ENCODE measurements at places on chromosomes 3 and 15. TPM values are rescaled to one million over a fixed set of nuclear protein-coding genes. Genes with fewer than 3 reads are reported as not detected.

SEMA5B gene
- total RNA-seq = 4.8 TPM

OR4M2 gene
- not detected for total RNA-seq

NDN gene
- total RNA-seq = 37.8 TPM

GRCh38 chr3:65871305-65872141 lies 167.2 kb downstream of the MAGI1 start:
- no peak overlapping the region for H3K4me3 ChIP-seq
- H3K36me3 ChIP-seq = no peaks in the 10 kb centered on the region
- H3K27ac ChIP-seq = no peak overlapping the region

- no peak overlapping the region for H3K4me3 ChIP-seq
- peaks cover 6% of the 10 kb centered on the region for H3K36me3 ChIP-seq
- DNase-seq = no peak
These were observed 29.6 kb upstream of the CEMIP start for GRCh38 chr15:80749589-80749988.

DNA sequence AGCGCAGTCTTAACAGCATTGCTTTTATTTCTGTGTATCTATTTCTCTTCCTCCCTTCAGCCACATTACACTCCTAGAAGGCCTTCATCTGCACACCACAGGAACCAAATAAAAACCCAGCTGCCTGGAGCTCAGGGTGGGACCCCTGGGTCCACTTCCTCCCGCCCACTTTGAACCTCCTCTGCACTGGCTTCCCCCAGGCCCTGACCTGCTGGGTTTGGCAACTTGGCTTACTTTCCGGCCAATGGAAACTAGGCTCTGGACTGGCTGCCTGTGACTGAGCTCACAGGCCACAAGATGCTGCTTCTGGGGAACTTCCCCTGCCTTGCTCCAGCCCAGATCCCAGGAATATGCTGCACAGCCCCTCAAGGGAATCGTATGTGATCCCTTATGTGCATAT lies 89.8 kb downstream of the SEMA5B start:
- no peak for DNase-seq
- peaks cover 16% of the 10 kb centered on the region for H3K4me1 ChIP-seq
- no peak overlapping the region for H3K4me3 ChIP-seq
- no peaks in the 10 kb centered on the region for H3K36me3 ChIP-seq
- H3K27me3 ChIP-seq = peaks cover 2% of the 10 kb centered on the region
- H3K27ac ChIP-seq = no peak overlapping the region

DNA sequence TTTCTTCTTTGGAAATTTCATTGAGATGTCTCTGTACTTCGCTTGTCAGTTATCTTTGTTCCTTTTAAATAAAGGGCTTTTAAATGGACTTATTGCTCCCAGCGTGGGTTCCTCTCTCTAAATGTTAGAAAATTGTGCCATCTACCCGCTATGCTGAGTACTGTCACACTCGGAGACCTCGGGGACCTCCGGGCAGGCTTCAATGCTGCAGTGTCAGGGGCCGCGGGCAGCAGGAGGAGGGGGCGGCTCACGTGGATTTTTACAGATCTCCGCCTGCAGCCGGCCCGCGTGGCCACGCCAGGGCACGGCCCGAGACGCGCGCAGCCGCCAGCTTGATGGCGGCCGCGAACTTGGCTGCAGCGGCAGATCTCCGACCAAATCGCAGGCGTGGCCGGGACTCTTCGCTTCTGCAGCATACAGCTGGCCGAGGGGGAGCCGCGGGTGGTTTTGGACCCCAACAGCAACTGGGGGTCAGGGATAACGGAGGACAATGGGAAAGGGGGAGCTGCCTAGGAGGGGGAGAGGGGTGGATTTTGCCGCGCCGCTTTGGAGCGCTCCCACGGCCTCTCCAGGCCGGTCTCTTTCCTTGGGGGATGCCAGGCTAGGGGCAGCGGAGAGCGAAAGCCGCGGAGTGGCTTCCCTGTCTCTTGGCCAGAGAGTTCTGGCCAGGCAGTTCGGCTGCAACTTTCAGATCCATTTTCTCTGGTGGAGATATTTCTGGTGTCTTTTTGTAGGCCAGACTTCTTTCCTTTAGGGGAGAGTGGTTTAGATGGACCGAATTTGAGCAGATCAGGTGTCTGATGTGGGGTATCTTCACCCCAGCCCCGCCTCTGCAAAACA lies 15.3 kb downstream of the NR2F2 start:
- peak overlapping the region; percentile 90 for H3K27ac ChIP-seq
- peak overlapping the region; percentile 61 for H3K4me3 ChIP-seq
- H3K36me3 ChIP-seq = no peaks in the 10 kb centered on the region
- peaks cover 77% of the 10 kb centered on the region for H3K27me3 ChIP-seq
- H3K4me1 ChIP-seq = peaks cover 36% of the 10 kb centered on the region

DNA sequence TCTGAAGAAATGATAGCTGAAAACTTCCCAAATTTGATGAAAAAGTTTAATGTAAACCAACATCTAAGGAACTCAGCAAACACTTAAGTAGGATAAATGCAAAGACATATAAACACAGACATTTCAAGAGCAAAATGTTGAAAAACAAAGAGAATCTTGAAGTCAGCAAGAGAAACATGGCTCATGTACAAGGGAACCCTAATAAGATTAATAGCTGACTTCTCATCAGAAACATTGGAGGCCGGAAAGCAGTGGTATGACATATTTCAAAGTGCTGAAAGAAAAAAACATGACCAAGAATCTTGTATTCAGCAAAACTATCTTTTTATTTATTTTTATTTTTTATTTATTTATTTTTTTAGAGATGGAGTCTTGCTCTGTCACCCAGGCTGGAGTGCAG lies 10.6 kb upstream of the PRKCI start:
- no peaks in the 10 kb centered on the region for H3K27me3 ChIP-seq
- H3K36me3 ChIP-seq = no peaks in the 10 kb centered on the region
- DNase-seq = no peak
- H3K4me1 ChIP-seq = no peaks in the 10 kb centered on the region
- no peak overlapping the region for H3K27ac ChIP-seq
- no peak overlapping the region for H3K4me3 ChIP-seq

GRCh38 chr3:128895843-128896697 lies 16.6 kb downstream of the ACAD9 start:
- no peaks in the 10 kb centered on the region for H3K27me3 ChIP-seq
- DNase-seq = no peak
- H3K4me1 ChIP-seq = no peaks in the 10 kb centered on the region
- H3K27ac ChIP-seq = no peak overlapping the region
- H3K36me3 ChIP-seq = peaks cover 98% of the 10 kb centered on the region
- H3K4me3 ChIP-seq = no peak overlapping the region
